ENCODE measurements at places on chromosomes 12 and 14. TPM values are rescaled to one million over a fixed set of nuclear protein-coding genes. Genes with fewer than 3 reads are reported as not detected.
A peak's percentile ranks its signal among the peaks of the same experiment; 100 is the strongest.

DNA sequence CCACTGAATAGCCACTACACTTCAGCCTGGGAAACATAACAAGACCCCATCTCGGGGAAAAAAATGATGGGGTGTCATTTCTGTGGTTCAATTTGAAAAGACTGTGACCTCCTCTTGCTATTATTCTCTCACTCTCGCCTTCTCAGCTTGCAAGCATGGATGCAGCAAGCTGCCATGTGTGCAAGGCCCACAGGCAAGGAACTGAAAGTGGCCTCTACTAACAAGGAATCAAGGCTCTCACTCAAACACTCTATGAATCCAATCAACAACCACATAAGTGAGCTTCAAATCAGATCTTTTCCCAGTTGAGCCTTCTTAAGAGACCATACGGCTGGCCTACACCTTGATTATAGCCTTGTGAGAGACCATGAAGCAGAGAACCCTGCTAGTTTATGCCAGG is 17.9 kb upstream of the DHRS7 start:
- no peak for DNase-seq

GRCh38 chr12:47267571-47267970 is 187.8 kb upstream of the AMIGO2 start:
- DNase-seq, result no peak

KLRC1 gene
- total RNA-seq, result 3.3 TPM

- no peak for DNase-seq
These were observed 181.9 kb upstream of the NRXN3 start for GRCh38 chr14:77988096-77988870.

MRPS35 gene
- total RNA-seq, result 52.0 TPM

GLT8D2 gene
- 13.3 TPM for total RNA-seq

GRCh38 chr14:73261520-73262426 is 24.5 kb downstream of the PAPLN start:
- no peak for DNase-seq

- DNase-seq, result no peak
These were observed 44.7 kb downstream of the RIMKLB start for GRCh38 chr12:8742501-8742900.

FLRT2 gene
- 25.5 TPM for total RNA-seq

GRCh38 chr12:85089792-85090191 is 53.6 kb downstream of the LRRIQ1 start:
- DNase-seq, result no peak

GRCh38 chr12:105257321-105257728 is 21.4 kb upstream of the APPL2 start:
- no peak for DNase-seq

- DNase-seq, result no peak
These were observed 210.4 kb downstream of the EXOC5 start for GRCh38 chr14:57058319-57058718.

GRCh38 chr14:102154821-102155549 is 15.3 kb downstream of the WDR20 start:
- DNase-seq, result no peak

LBHD2 gene
- total RNA-seq, result not detected

ZCRB1 gene
- 59.6 TPM for total RNA-seq

DNA sequence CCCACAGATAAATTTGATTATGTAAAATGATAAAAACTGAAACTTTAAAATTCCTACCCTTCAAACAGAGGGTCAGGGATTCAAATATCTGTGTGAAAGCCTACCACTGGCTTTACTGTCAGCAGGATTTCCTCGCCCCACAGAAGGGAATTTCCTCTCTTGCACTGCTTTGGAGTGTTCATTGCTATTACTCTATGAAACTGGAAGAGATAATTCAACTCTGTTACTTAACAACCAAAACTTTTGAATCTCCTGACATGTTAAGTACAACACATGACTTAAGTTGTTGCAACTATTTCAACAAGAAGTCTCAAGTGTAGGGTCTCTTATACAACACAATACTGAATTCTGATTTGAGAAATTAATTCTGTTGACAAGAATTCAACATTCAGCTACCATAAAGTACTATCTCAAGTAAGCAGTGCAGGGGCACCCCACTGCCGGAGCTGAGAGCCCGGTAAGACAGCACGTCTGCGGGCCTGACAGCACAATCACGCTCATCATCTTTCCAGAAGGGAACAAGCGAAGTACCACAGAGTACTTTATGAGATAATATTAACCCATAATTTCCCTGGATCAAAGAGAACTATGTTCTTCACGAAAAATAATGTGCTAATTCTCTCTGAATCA is 22.9 kb downstream of the DICER1 start:
- no peak for DNase-seq

DNA sequence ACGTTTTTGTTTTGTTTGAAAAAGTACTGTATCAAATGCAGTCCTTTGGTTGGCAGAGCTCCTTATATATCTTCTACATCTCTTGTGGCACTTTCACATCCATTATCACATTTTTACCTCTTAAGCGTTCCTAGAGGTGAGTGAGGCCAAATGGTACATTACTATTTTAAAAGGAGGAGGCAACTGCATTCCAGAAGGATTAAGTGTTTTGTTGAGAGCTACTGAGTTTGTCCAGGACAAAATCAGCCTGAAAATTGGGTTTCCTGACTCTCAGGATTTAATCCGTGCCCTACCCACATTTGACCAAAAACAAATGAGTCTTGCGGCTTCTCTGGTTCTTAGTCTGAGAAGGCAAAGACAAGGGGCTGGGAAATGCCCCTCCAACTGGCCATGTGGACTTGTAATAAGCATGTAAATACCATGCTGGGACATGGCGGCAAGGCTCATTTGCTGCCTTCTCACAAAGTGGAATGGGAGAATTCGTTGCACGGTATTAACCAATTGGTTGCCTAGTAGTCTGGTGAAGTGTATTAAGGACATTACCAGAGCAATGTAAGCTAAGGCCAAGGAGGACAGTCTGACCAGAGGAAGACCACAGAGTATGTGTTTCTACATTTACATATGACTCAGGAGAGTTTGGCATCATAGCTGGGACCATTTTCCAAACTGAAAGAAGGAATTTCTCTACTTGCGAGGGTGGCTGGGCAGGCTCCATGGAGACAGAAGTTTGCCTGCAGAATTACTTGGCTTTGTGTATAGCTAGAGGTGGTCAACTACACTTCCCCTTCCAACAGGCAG is 175.8 kb upstream of the PLXNC1 start:
- no peak for DNase-seq

ITPR2 gene
- total RNA-seq, result 35.2 TPM

GRCh38 chr12:26713885-26714383 is 119.1 kb downstream of the ITPR2 start:
- no peak for DNase-seq

POMT2 gene
- 37.6 TPM for total RNA-seq

- DNase-seq, result no peak
These were observed 78.4 kb upstream of the FUT8 start for GRCh38 chr14:65333943-65334687.

BAG5 gene
- 36.8 TPM for total RNA-seq

DNA sequence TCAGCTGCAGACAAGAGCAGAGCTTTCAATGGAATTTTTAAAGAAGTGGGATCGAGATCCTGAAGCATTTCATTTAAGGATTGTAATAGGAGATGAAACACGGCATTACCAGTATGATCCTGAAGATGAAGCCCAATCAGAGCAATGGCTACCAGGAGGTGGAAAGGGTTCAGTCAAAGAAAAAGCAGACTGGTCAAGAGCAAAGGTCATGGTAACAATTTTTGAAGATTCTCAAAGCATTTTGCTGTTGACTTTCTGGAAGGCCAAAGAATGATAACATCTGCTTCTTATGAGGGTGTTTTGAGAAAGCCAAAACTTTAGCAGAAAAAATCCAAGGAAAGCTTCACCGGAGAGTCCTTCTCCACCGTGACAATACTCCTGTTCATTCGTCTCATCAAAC is 204.3 kb upstream of the EEA1 start:
- no peak for DNase-seq

DNA sequence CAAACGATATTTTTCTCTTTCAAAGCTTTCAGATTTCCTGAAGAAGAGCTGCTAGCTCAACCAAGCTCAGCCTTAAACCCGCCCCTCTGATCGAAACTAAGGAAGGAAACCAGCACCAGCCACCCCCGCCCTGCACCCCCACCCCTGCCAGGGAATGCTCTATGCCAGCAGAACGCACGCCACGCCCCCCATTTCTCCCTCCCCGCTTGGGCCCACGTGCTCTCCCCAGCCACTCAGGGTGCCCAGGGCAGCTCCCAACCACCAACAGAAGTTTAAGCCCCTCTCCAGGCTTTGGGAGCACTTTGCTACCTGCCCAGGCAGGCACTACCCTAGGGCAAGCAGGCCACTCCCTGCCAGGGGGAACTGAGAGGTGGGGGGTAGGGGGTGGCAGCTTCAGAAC is 18.8 kb upstream of the KRT78 start:
- DNase-seq, result peak; percentile 93

ADAMTS20 gene
- total RNA-seq, result not detected

AQP2 gene
- 0.70 TPM for total RNA-seq

WSCD2 gene
- total RNA-seq, result 43.7 TPM

GLT1D1 gene
- 0.94 TPM for total RNA-seq

DNA sequence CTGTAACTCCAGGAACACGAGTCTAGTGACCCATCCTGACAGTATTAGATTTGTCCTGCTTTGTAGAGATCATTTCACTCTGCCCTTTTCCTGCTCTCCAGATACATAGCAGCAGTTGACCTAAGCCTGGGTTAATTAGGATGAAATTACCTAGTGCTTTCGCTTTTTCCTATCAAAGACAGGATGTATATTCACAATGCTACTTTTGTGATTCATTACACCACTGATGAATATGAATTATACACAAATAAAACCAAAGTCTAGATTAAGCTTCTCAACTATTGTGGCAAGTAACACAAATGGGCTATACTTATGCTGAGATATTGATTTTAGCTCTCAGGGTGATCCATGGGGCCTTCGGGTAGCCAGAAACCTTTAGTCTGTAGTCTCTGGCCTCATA is 17.9 kb downstream of the CERS5 start:
- DNase-seq, result no peak

DNA sequence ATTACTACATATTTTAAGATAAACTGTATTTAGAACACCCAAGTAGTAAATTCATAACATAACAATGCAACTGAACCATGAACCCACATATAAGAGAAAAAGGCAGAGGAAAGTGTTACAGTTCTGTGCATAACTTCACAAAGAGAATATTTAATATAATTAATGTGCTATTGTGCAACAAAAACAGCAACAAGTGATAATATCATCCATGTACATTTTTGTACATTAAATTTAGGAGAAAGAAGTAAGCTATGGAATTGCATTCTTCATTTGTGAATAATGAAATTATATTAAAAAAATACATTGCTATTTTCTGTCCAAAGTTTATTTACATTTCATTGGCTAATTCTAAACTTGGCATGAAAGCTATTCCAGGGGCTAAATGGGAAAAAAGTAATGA is 72.6 kb downstream of the PLEKHG7 start:
- no peak for DNase-seq

MYH6 gene
- not detected for total RNA-seq

DNA sequence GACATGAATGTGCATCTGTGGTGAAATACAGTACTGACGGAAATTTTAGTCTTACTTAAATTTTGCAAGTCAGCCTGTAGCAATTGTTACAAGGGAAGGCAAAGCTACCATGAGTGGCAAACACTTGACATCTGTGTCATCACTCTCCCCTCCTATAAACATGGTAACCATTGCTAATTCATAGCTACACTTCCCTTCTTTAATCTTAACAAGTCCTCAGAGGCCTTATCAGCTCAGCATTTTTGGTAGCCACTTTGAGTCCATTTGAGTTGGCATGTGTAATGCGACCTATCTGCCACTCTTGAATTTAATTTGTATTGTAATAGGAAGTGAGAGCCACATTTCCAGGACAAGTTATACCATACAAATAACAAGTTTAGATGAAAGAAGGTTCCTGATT is 218.1 kb downstream of the RMST start:
- no peak for DNase-seq

DNA sequence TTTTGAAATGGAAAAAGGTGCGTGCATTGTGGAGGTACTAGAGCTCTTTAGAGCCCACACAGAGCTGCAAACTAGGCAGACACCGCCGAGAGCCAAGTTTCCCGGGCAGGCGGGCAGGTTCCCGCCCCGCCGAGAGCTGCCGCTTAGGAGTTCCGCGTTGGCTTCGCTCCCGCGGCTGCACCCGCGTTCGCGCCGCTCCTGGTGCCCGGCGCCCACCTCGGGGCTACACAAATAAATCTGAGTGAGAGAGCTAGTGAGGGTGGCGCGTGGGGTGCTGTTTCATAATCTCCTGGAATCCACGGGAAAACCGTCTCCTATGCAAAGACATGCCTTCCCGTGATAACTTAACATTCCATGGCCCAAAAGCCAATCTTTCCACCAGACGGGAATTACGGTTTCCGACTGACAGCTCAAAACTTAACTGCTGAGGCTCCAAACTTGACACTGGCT is 645 bp downstream of the KITLG start:
- peak; percentile 48 for DNase-seq

GRCh38 chr14:68501614-68502052 is 291.2 kb downstream of the ZFP36L1 start:
- peak; percentile 66 for DNase-seq

DNA sequence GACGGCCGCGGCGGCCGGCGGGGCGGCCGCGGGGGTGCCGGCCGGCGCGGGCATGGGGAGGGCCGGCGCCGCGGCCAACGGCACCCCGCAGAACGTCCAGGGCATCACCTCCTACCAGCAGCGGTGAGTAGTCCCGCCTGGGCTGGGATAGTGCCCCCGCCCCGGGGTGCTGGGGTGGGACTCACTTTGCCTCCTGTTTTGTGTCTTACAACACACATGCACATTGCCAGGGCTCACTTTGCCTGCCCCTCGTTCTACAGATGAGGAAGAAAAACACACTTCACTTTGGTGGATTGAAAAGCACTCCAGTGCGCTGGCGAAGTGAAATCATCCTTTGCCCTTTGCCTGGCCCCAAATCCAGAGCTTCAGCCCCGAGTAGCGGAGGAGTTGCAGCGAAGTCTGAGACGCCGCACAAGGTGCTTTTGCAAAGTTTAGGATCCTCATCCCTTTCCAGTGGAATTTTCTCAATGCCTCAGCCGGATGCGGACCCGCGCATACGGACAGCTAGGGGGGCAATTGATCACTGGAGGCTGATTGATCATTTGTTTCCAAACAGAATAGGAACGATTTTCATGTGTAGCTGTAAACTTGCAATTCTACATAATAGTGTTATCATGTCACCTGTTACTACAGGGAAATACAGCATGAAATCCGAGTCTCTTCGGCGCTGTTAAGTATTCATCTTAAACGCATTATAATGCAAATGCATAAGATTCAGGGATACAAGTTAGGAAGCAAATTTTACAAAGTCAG is 3.6 kb upstream of the NPAS3 start:
- no peak for DNase-seq

GRCh38 chr14:30058401-30058800 is 130.8 kb upstream of the PRKD1 start:
- no peak for DNase-seq

DNA sequence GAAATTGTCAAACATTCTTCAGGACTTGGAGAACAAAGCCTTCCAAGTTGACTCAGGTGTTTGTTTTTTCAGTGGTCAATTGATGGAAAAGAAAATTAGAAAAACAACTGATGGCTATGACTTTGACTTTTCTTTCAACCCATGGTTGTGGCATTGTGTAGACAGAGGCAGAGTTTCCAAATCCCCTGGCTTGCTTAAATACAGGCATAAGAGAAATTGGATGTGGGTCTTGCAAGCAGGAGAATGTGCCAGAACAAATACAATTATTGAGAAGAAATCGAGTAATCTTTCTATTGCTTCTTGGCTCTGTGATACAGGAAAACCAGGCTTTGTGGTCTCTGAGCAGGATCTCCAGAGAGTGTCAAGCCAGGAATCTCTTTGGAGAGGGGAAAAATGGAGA is 40.9 kb upstream of the FRMD6 start:
- DNase-seq, result no peak

KLRB1 gene
- 1.6 TPM for total RNA-seq

GRCh38 chr14:35988972-35989690 is 163.0 kb downstream of the BRMS1L start:
- DNase-seq, result no peak

Measured in ureter (tissue), 1 donor.